NCI-H526 (cell line): ENCODE measurements at places on chromosomes 16 and 17.

DNA sequence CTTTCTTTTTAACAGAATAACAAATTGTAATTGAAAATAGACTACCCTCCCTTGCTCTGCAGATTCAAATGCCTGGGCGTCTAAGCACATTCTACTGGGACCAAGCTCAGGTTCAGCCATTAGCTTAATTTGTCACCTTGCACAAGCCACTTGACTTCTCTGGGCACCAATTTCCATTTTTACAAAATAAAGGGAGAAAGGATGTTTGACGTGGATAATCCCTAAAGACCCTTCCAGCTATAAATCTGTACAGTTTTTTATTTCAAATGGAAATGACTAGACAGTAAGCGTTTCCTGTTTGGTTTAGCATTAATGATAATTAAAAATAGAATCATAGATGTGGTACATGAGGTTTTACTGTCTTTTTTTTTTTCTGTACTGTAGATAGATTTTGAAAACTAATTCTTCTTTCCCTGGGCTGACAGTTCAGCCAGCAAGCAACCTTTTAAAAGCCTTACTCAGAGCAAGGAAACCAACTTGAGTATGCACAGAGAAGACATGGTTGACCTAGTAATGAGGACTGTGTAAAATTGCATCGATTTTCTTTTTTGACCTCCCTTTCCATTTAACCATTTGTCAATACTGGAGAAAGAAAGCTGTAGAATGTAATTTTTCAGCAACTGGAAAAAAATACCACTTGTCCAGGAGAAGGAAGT, 1329.5 kb upstream of the CDH8 start:
- no peak for DNase-seq

- DNase-seq: no peak
These were observed 162.1 kb upstream of the AXIN2 start for GRCh38 chr17:65723431-65724151.

GRCh38 chr16:11138022-11138768, 117.8 kb downstream of the SOCS1 start:
- no peak for DNase-seq

DNA sequence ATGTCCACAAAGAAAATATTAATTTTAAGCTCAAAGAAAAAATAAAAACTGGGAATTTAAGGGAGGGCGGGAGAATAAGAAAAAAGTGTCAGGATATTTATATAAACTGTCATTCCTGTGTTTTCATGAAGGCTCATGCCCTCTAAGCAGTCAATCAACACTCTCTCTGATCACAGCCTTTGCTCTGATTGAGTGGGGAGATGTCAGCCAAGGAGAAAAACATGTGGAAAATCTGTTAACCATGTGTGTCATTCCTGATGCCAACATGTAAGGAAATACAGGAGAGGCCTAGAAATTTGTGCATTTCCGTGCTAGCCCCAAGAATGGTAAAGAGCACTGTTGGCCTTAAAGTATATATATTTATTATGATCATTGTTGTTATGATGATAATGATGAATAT, 137.9 kb upstream of the IRX5 start:
- no peak for DNase-seq

- peak; percentile 90 for DNase-seq
These were observed at the start of gene ATP2C2 for GRCh38 chr16:84368308-84368996. TSS of gene ATP2C2 (plus strand) at chr16:84368538. CDS start at chr16:84368616, 78 bp downstream.

GRCh38 chr17:10798332-10798749, 5.6 kb downstream of the TMEM238L start:
- no peak for DNase-seq

- no peak for DNase-seq
These were observed 29.4 kb downstream of the UTP18 start for GRCh38 chr17:51289696-51290111.

DNA sequence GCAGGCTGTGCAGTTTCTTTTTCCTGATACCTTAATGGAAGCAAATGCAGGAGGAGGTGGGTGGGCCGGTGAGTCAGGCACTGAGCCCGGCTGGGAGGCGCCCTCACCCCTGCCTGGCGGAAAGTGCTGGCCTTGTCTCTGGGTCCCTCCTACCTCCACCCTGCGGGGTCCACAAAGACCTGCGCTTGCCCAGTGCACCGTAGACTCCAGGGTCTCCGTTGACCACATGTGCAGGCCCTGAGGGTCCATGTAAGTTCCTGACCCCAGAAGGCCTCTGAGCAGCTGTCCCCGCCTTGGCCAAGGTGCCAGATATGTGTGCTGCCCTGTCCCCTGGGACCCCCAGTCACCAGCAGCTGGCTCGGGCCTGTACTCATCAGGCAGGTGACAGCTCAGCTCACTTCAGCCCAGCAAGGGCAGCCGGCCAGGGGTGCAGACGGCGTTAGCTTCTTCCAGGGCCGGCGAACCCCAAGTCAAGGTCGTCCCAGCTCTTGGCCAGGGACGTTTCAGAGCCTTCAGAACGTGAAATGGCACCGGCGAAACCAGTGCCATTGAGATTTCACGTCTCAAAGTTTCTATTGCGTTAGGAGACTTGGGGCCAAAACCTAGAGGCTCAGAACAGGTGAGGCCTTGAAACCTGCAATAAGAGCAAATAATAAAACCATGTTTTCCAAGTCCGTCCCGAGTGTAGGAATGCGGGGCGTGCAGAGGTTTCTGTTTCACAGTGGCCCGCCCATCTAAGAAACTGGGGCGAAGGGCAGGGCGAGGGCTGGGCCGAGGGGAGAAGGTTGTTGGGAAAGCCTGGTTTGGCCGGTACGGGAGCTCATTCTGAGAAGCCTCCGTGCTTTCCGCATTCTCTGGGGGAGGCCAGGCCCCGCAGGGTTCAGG, 12.1 kb downstream of the METRNL start:
- no peak for DNase-seq

GRCh38 chr16:2156849-2157224, 1.3 kb downstream of the TRAF7 start:
- no peak for DNase-seq
